Adipose tissue (tissue), 3 donors: ENCODE measurements at places on chromosomes 6 and 20. TPM values are rescaled to one million over a fixed set of nuclear protein-coding genes. Genes with fewer than 3 reads are reported as not detected.

TBX18 gene
- polyA plus RNA-seq: 0.47 TPM

AVP gene
- polyA plus RNA-seq: 0.25 TPM

TFAP2C gene
- polyA plus RNA-seq: 0.70 TPM

LRRC73 gene
- 1.0 TPM for polyA plus RNA-seq

OXT gene
- polyA plus RNA-seq: 1.9 TPM

CALHM4 gene
- polyA plus RNA-seq: not detected

OPRL1 gene
- 1.1 TPM for polyA plus RNA-seq

DSTN gene
- polyA plus RNA-seq: 487 TPM

FAM83D gene
- 0.17 TPM for polyA plus RNA-seq
